ACHN (cell line): ENCODE measurements at places on chromosomes 3 and 15.

DNA sequence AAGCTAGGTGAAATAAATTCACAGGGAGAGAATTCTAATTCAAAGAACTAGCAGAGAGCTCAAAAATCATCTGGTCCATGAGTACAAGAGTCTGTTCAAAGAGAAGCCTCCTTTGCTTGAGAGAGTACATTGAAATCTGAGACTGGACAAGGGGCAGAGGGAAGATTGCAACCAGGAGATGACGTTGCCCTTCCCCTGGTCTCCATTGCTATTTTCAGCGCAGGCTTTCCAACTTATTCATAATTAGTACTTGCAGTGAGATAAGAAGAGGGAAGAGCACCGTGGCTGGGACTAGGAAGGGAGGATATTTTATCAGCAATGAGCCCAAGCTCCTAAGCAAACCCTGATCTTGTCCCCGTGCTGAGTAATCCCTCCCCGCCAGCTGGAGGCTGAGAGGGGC, 251.8 kb upstream of the RORA start:
- no peak for DNase-seq

- DNase-seq = no peak
Observed at GRCh38 chr3:138092023-138092422, 23.4 kb downstream of the DZIP1L start.

- no peak for DNase-seq
Observed at GRCh38 chr3:4340411-4341335, 37.5 kb downstream of the SETMAR start.

DNA sequence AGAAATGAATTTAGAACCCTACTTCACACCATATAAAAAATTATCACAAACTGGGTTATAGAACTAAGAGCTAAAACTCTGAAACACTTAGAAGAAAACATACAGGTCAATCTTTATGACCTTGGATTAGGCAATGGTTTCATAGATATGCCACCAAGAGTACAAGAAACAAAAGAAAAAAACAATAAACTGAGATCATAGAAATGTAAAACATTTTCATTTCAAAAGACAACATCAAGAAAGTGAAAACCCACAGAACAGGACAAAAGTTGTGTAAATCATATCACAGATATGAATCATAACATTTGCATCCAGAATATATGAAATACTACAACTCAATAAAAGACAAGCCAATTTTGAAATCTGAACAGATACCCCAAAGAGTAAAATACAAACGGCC, 72.4 kb downstream of the TBL1XR1 start:
- DNase-seq = no peak

GRCh38 chr3:121752261-121752660, 2.7 kb upstream of the GOLGB1 start:
- no peak for DNase-seq

GRCh38 chr3:56200251-56200650, 268.0 kb downstream of the ERC2 start:
- DNase-seq = no peak

GRCh38 chr15:45657764-45658545, 23.1 kb downstream of the SQOR start:
- no peak for DNase-seq

DNA sequence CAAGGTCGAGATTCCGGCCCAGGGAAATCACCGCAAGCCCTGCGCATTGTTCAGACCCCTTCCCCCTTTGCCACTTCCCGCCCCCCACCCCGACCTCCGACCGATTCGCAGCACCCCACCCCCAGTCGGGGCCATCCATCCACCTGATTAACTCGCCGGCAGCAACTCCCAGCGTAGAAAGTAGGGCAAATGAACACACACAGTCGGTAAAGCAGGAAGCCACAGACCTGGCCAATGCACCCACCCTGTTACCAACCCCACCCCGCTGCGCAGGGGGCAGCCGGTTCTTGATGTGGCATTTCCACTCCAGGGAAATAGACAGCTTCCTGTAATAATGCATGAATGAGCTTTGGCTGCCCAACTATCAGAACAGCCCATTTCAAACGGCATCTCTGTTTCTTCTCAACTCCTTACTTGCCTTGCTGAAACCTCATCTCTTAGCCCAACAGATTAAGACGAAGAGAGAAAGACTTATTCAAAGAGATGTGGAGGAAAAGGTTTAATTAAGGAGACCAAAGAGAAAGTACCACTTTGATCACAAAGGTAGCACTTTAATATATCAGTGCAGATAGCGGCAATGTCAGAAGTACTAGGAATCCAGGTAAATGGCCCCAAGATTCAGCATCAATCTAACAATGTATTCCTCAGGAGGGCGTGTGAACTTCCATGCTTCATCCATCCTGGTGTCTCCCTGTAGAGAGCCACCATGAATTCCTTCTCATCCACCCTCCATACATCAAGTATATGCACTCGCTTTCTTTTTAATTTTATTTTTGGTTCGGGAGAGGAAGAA, 1.9 kb downstream of the TNIK start:
- DNase-seq = peak; percentile 40

DNA sequence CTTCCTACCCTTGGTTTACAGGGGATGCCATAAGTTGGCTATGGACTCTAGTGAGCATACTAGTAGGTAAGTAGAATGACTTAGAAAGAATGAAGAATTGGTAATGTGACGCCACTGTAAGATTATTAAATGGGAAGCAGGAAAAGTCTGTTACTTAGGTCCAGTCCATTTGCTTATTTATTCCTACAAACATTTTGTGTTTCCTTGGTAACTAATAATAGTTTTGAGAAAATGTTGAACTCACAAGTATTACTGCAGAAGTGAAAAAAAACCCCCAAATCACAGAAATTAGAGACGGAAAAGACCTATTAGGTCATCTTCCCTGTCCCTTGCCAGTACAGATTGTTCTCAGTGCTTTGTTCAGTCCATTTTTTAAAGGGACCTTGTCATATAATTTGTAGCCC, 63.5 kb downstream of the CMSS1 start:
- DNase-seq = no peak

GRCh38 chr3:138452436-138452835, 18.0 kb downstream of the ESYT3 start:
- DNase-seq = no peak

DNA sequence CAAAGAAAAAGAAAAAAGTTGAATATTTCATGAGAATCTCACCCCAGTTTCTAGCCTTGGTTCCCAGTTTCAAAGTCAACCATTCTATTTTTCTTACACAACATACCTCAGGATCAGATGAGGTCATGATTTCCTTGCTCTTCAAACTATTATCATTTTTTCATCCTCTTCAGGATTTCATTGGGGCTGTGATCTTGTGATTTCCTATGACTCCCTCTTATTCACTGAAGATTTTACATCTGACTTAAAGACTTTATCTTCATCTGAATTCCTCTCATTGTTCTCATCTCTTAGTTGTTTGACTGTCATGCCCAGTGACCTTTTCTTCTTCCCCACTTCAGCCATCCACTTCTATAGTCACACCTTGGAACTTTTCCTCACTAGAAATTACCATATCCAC, 3.1 kb upstream of the C3orf33 start:
- no peak for DNase-seq

DNA sequence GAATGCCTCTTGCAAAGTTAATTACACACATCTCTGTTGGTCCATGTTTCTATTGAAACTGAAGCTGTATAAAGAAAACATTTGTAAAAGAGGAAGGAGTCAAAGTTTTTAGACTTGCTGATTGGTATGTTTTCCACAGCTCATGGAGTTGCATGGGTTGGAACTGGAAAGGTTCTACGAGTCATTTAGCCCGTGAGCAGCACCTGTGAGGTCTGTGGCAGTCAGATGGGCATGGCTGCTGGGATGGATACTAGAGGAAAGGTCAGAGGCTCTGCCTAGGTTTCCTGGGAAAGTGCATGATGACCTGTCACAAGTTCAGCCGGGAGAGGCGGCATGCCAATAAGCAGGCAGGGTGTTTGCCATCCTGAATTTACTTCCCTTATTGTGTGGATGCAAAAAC, 155.4 kb downstream of the CACNA1D start:
- no peak for DNase-seq

GRCh38 chr3:71048948-71049347, 534.6 kb downstream of the FOXP1 start:
- no peak for DNase-seq

- no peak for DNase-seq
Observed at GRCh38 chr15:97224191-97224641, 736.3 kb upstream of the ARRDC4 start.

DNA sequence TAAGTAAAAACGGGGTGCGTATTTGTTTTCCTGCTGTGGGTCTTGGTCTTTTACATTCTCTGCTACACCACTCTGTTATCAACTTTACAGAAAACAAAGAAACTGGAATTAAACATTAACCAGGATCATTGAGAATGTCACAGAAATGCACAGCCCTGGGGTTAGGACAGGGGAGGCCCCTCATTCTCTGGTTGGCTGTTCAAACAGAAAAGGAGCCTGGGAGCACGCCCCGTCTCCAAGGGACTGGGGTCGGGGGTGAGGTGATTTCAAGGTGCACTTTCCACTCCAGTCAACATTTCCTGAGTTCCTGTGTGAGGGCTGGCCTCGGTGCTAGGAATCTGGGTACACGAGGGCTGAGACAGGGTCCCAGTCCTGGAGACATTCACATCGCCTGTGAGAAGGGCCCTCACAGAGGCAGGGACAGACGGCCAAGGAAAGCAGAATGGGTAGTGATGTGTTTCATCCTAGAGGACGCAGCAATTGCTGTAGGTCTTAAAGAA, 30.3 kb downstream of the CPN2 start:
- no peak for DNase-seq

- DNase-seq = peak; percentile 7
Observed at GRCh38 chr3:183824761-183825455, 469 bp downstream of the MAP6D1 start.

- no peak for DNase-seq
Observed at GRCh38 chr3:100106531-100107141, 7.7 kb downstream of the FILIP1L start.

DNA sequence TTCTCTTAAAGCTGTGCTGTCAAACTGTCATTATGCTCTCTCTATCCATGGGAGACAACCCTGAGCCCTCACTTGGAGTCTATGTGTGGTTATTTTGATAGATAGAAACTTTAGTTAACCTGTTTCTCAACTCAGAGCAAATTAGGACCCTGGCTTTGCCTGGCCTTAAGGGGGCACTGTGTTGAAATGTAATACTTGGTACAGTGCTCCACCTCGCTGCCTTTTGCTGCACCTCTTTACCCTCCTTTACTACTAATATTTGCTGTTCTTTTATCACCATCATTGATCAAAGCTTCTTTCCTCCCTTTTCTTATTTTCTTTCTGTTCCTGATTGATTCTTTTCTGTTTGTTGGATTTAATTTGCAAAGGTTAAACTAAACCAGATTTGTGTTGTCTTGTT, 34.3 kb downstream of the STT3B start:
- DNase-seq = peak; percentile 24

DNA sequence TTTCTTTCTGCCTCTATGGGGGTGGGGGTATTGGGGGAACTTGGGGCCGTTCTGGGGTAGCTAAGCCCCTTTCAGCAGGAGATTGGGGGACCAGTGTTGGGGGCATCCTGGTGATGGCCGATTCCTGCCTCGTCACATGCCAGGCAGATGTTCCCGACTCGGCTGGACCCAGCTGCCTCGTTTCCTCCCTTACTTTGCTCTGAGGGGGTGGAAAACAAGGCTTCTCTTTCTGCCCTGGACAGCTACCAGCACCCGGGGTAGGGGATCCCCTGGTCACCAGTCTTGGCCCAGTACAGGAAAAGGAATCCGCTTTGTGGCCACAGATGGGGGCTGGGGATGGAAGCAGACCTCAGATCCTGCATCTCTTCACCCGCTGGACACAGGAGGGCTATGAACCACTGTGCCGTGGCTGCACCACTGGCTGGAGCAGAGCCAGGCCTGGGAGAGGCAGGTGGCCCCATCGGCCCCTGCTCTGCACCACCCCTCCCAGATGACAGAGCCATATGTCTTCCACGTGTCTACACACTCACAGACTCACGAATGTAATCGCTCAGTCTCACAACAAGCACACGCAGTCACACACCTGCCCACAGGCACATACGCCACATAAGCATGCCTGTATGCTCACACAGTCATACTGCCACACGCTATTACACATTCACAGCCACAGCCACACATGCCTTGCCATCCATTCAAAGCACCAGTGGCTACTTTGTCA, 12.4 kb downstream of the SNX33 start:
- no peak for DNase-seq

- DNase-seq = no peak
Observed at GRCh38 chr3:11385326-11385725, 113.1 kb downstream of the ATG7 start.

DNA sequence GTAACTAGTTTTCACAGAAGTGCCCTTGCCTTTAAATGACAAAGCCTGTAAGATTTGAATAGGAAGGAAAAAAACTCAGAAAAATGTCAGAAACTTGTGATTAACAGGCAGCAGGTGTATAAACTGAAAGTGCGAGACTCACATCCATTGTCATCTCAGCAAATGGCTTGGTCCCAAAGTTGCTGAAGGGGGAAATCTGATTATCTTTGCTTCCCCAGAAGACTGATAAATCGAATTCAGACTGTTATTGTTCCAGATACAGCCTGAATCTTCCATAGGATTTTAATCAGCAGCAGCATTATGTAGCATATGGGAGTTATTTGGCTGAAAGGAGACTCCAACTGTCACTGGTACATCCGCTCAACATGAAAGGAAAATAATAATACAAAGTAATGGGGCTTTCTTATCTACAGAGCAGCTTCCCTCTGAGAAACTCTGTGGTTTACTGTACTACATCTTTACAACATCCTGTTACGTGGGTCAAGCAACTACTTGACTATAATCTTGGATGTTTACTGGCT, 550.4 kb upstream of the CCDC54 start:
- DNase-seq = no peak

- DNase-seq = no peak
Observed at GRCh38 chr3:127708837-127709236, 36.1 kb downstream of the ABTB1 start.

DNA sequence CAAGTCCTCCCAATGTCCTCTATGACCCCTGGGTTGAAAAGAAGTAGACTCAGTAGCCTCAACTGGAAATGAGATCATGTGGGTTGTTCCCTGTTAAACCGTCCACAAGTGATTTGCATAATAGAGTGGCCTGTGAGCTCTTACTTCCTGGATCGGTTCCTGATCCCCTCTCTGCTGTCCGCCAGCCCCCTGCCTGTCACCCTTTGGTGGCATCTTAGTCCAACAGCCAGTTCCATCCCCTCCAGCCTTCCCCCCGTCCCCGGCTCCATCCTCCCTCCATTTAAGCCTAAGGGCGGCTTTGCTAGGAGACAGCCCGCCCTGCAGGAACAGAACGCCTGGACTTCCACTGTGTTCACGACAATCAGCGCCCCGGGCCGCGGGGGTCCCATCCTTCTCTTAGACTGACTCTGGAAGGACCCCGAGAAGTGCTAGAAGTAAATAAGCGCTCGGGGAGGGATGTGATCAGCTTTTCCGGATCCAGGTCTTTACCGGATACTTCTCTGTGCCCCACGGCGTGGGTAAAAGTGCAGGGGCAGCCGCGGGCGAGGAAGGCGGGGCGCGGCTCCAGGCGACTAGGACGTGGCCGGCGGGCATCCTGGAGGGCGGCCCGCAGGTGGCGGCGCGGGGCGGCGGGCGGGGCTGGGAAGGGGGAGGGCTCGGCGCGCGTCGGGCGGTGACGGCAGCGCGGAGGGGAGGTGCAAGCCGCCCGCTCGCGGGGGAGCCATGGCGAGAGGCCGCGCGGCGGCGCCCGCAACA, 51.2 kb upstream of the ULK4 start:
- DNase-seq = peak; percentile 73

GRCh38 chr15:66007663-66008262, 138.5 kb downstream of the RAB11A start:
- no peak for DNase-seq
